Retinal pigment epithelial cell (primary cell): ENCODE measurements at places on chromosomes 11 and 22.
A peak's percentile ranks its signal among the peaks of the same experiment; 100 is the strongest.

GRCh38 chr11:33697997-33698396 lies 2.6 kb downstream of the C11orf91 start:
- DNase-seq, result no peak

- no peak for DNase-seq
Measured at GRCh38 chr11:12266132-12266531, 111.2 kb upstream of the PARVA start.

- DNase-seq, result no peak
Measured at GRCh38 chr22:38016182-38017151, 32.1 kb upstream of the SOX10 start.

DNA sequence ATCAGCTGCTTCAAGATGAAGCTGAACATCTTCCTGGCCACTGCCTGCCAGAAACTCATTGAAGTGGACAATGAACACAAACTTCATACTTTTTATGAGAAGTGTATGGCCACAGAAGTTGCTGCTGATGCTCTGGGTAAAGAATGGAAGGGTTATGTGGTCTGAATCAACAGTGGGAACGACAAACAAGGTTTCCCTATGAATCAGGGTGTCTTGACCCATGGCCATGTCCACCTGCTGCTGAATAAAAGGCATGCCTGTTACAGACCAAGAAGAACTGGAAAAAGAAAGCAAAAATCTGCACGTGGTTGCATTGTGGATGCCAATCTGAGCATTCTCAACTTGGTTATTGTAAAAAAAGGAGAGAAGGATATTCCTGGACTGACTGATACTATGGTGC lies 22.2 kb upstream of the BIRC3 start:
- DNase-seq, result no peak

DNA sequence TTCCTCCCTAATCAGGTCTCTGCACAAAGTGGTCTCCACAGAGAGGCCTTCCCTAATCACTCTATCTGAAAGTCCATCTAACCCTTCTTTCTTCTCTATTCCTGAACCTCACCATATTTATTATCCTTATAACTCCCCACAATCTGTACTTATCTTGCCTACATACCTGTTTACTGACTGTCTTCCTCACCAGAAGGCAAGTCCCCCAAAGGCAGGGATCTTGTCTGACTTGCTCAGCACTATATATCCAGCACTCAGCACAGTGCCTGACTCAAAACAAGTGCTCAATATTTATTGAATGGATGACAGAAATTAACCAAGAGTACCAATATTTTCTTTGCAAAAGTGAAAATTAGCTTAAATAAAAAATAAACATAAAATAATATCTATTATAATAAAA lies 5.5 kb downstream of the DCUN1D5 start:
- no peak for DNase-seq

GRCh38 chr11:85628771-85629341 lies 463 bp downstream of the TMEM126B start:
- DNase-seq, result no peak

DNA sequence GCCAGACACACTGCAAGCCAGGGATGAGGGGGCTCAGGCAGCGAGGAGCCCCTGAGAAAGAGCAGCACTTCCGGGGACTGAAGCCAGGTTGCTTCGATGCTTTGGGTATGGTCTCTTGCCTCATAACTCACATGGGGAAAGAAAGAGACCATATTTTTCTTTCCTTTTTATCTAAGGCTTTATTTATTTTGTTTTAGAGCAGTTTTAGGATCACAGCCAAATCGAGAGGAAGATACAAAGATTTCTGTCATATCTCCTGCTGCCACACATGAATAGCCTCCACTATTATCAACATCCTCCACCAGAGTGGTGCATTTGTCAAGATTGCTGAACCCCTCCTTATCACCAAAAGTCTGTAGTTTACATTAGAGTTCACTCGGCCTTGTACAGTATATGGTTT lies 24.3 kb upstream of the ADSL start:
- no peak for DNase-seq

- DNase-seq, result no peak
Measured at GRCh38 chr11:132942611-132943356, 589.5 kb downstream of the OPCML start.

GRCh38 chr11:79592824-79593223 lies 152.0 kb upstream of the TENM4 start:
- no peak for DNase-seq

- no peak for DNase-seq
Measured at GRCh38 chr11:16945671-16946469, 68.3 kb downstream of the PLEKHA7 start.

- no peak for DNase-seq
Measured at GRCh38 chr11:69335007-69335780, 41.2 kb downstream of the MYEOV start.

GRCh38 chr11:58958500-58958899 lies 19.2 kb downstream of the GLYATL1 start:
- no peak for DNase-seq

DNA sequence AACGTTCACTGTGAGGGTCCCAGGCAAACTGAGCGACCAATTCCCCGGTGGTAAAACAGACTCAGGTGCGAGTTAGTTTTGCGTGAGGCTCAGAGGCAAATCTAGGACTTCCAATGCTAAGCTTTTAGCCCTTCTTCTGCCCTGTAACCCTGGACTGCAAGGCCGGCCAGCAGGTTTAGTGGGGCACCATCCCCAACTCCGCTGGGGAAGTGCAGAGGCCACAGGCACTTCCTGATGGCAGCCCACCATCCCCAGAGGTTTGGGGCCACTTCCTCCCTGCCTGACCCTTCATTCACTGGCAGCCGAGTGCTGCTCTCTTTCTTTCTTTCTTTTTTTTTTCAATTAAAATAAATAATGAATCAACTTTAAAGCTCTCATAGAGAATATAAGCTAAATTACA lies 124.6 kb upstream of the B3GAT1 start:
- no peak for DNase-seq

GRCh38 chr11:5818245-5818886 lies 9.6 kb downstream of the OR52N2 start:
- DNase-seq, result no peak

DNA sequence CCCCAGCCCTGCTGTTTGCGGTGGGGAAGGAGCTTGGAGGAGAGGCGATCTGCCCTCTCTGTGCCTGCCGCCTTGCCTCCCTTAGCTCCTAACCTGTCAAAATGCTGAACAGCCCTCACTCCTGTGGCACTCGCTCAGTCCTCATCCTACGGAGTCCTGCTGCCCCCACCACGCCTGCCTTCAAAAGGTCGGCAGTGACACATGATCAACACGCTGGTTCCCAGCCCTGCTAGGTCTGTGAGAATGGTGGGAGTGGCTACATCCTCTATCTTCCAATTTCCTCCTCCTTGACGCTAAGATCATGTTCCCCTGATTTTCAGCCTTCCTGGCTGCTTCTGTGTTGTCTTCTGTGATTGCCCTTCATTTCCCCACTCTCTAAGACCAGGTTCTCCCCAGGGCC lies 120.2 kb upstream of the TBCEL start:
- DNase-seq, result no peak

DNA sequence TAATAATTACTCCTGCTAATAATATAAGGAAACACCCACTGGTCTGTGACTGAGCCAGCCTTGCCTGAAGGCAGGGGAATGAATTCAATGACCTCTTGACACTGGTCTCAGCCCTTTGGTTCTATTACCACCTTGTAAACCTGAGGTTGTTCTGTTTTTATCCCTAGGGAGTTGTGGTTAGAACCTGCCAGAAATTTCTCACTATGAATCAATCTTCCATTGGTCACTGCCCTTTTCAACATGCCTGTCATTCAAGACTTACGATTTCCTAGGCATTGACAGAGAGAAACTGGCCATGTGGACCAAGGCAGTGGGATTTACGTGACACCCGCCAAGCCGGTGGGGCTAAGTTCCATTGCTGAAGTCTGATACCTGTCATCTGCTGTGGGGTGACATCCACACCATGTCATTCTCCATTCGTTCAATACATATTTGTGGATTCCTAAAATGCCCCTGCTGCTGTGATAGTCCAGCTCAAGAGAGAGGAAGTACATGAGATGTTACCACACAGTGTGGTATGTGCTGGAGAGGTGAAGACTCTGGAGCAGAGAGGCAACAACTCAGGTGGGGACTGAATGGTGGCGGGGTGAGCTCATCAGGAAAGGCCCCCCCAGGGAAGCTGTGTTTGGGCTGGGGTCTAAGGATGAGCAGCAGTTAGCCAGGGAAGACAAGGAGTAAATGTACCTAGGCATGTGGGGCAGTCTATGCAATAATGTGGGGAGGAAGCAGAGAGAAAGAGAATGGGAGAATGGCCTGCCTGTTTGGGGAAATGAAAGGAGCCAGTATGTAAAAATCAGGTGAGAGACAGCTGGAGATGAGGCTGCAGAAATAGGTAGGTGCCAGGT lies 15.2 kb upstream of the EHF start:
- no peak for DNase-seq

- no peak for DNase-seq
Measured at GRCh38 chr22:24982301-24983056, 30.0 kb downstream of the KIAA1671 start.

- no peak for DNase-seq
Measured at GRCh38 chr11:73019996-73020395, 122.1 kb downstream of the FCHSD2 start.

GRCh38 chr11:133388260-133388659 lies 144.0 kb downstream of the OPCML start:
- DNase-seq, result no peak

- DNase-seq, result no peak
Measured at GRCh38 chr11:65427691-65428577, 5.3 kb downstream of the NEAT1 start.

- peak; percentile 13 for DNase-seq
Measured at GRCh38 chr11:17434108-17434507, 42.5 kb downstream of the ABCC8 start.

DNA sequence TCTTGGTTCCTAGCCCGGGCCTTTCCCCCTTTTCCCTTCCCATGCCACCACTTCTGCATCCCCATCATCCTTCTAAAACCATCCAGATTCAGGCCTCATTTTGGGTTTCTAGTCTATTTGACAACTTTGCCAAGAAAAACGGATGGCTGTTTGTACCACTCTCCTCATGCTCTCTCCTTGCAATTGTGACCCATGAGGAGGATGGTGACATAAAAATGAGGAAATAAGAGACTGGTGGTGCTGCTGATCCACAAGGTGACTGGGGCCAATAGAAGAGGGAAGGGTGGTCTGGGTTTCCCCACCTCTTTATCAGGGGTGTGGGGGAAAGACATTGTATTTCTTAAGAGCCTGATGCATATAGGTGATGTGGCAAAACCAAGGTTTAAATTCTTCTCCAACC lies 1.0 kb downstream of the MS4A4A start:
- DNase-seq, result no peak

DNA sequence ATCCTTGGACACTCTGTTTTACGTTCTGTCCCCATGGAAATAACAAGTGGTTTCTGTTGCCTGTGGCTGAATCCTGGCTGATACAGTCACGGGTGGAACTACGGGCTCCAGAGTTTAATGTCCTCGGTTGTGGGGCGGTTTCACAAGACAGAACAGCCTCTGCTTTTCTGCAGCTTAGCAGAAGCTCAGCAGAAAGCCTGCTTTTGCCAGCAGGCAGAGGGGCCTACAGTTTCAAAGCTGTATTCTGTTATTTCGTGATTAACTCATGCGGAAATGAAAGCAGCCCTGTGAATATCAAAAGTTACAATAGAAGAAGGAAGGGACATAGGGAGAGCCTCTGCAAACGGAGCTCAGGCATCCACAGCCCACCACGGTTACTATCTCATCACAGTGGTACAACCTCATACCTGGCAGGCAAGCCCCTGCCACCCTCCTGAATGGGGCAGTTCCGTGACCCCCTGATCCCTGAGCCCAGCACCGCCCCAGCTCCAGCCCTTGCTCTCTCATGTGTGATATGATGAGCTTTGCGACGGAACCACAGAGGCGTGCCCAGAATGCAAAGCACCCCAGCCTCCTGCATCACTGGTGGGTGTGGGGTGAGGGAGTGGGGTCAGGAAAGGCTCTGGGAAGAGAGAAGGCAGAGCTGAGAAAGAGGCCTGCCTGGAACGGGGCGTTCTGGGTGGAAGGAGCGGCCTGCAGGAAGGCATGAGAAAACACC lies 360.6 kb downstream of the BRD1 start:
- DNase-seq, result no peak

- no peak for DNase-seq
Measured at GRCh38 chr22:46040471-46041465, 63.8 kb upstream of the WNT7B start.

GRCh38 chr22:35215993-35216392 lies 41.3 kb upstream of the HMGXB4 start:
- no peak for DNase-seq

DNA sequence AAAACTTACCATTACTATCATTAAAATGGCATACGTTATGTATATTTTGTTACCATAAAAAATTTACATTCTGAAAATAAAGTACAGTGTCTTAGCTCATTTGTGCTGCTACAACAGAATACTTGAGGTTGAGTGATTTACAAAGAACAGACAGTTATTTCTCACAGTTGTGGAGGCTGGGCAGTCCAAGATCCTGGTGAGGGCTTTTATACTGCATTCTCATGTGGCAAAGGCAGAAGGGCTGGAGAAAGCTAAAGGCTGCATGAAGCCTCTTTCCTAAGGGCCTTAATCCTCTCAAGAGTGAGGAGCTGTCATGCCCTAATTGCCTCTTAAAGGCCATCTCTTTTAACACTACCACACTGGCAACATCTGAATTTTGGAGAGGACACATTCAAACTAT lies 13.3 kb downstream of the GGTLC2 start:
- no peak for DNase-seq

DNA sequence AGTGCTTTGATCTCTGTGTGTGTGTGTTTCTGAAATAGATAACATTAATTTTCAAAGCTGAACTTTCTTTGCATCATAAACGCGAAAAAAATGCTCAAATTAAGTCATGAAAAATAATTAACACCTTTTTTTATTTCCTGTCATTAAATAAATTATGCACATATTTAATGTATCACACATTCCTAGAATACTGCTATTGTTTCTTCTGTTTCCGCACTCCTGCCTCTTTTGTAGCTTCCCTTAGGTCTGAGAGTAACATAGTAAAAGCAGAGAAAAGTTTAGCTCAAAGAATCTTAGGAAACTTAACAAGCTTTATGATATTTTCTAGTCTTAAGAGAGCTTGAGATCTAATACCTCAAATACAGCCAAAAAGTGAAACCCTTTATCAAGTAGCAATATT lies 504.2 kb downstream of the JRKL start:
- no peak for DNase-seq

DNA sequence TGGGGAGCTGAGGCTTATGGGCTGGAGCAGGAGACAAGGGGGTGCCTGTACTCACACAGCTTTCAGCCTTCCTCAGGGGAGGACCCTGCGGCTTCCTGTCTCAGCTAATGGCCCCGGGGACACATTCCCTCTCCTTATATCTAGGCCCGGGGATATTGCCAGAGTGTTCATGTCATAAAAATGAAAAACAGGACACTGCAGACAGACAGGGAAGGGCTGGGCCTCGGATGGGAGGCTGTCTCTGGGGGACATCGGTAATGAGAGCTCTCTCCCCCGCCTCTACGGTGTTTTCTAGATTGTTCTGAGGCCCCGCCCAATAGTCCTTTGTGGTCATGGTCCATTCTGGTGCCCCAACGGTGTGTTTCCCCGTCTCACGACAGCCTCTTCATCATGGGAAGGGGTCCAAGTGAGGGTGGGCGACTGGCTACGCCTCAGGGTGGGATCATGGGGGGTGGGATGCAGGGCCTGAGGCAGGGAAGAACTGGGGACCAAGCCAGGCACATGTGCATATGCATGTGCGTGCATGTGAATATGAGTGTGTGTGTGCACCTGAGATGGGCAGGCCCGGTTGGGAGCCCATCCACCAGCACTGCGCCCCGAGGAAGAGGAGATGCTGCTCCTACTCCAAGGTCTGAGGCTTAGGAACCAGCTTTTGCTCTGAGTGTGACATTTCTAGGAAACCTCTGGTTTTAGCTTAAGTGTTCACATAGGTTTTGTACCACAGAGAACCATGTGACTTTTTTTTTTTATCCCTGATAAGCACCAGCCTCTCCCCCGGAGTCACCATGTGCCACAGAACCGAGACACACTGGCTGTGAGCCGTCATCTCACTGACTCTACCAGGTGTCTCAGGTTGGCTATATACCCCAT lies 5.3 kb downstream of the ARVCF start:
- no peak for DNase-seq
